ENCODE measurements at places on chromosomes 7 and 10.

DNA sequence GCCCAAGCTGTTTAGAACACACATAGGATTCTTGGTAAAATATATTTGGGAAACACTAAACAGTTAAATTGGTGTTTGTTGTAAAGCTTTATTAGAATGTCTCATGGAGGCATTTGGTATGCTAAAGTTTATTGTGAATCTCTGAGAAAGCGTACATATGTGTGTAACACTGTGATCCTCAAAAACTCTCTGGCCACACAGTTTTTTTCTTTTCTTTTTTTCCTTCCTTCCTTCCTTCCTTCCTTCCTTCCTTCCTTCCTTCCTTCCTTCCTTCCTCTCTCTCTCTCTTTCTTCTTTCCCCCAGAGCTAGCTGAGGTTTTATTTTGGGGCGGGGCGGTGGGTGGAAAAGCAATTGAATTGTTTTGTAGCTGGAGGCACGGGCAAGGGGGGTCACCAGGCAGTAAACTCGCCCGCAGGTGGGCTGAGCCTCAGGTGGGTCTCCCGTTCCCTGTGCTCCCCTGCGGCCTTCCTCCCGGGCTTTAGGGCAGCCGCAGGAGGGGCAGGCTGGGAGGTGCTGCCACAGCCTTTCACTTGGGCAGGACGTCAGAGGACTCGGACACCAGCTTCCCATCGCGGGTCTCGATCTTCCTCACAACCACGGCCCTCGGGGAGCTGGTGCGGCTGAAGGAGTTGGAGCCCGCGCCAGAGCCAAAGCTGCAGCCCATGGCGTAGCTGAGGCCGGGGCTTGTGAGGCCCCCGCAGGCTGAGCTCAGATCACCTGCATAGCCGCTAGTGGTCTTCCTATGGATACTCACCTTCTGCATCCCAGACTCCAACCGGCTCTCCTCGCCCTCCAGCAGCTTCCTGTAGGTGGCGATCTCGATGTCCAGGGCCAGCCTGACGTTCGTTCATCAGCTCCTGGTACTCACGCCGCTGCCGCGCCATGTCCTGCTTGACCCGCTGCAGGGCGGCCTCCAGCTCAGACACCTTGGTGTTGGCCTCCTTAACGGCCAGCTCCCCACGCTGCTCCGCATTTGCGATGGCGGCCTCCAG, 459.0 kb downstream of the GATA3 start:
- DNase-seq = no peak

- DNase-seq = no peak
Measured at GRCh38 chr10:124611738-124612137, 132.4 kb downstream of the FAM53B start.

- DNase-seq = no peak
Measured at GRCh38 chr10:78955206-78955605, 113.6 kb upstream of the ZMIZ1 start.

GRCh38 chr10:24857031-24857725, 95.2 kb downstream of the PRTFDC1 start:
- no peak for DNase-seq

DNA sequence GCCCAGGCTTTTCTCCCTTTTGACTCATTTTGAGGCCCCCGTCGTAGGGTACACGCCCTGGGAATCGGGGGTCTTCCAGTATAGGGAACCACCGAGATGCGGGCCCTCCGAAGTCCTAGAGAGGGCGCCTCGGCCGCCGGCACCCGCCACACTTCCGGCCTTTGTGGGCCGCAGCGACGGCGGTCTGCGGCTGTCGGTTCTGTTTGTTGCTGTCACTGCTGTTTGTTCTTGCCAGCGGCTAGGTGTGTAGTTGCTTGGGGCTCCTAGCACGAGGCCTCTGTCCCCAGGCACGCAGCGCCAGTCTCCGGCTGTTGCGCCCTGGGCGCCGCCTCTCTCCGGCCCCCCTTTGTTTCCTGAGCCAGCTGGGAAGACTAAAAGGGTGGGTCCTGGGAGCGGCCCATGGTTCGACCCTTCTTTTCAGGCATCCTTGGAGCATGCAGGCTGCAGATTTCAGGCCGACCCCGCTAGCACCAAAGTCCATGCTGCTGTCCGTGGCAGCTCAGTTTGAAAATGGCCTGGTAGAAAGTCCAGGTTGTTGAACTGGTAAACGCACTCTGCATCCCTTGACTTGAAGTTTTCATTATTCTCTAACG, 17.8 kb upstream of the ZKSCAN1 start:
- DNase-seq = peak; percentile 21

DNA sequence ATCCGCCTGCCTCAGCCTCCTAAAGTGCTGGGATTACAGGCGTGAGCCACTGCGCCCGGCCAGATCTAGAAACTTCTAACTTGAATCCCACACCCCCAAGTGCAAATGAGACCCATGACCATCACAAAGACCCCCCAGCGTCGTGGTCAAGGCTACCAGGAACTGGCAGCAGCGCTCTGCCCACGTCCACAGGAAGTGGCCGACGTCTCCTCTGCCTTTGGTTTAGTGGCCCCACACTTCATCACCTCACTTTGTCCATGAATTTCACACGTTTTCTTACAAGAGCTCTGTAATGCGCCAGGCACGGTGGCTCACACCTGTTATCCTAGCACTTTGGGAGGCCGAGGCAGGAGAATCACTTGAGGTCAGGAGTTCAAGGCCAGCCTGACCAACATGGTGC, 53.5 kb upstream of the TNRC18 start:
- DNase-seq = no peak

- DNase-seq = no peak
Measured at GRCh38 chr7:104137971-104138370, 69.8 kb downstream of the ORC5 start.

All from activated CD4-positive, CD25-positive, alpha-beta regulatory T cell treated with anti-CD3 and anti-CD28 coated beads, Interleukin-2, amount 50 U/mL, for 16 hours (primary cell).